ENCODE measurements at places on chromosomes 5 and 9.

DNA sequence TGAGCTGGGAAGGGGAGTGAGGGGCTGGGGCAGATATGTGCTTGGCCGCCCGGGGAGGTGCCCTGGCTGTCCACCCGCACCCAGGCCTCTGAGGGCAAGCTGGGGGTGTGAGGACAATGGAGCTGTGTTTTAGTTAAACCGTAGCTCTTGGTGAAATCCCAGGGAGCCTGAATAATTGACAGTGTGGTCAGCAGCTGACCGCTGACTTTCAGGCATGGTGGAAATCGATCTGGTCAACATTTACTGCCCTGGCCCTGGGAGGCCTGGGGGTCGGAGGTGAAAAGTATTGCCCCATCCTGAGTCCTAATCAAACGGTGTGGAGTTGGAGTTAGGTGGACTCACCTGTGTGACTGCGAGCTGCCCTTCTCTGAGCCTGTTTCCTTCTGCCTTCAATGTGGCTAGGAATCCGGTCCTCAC is 31.2 kb upstream of the CRB2 start:
- DNase-seq = no peak

DNA sequence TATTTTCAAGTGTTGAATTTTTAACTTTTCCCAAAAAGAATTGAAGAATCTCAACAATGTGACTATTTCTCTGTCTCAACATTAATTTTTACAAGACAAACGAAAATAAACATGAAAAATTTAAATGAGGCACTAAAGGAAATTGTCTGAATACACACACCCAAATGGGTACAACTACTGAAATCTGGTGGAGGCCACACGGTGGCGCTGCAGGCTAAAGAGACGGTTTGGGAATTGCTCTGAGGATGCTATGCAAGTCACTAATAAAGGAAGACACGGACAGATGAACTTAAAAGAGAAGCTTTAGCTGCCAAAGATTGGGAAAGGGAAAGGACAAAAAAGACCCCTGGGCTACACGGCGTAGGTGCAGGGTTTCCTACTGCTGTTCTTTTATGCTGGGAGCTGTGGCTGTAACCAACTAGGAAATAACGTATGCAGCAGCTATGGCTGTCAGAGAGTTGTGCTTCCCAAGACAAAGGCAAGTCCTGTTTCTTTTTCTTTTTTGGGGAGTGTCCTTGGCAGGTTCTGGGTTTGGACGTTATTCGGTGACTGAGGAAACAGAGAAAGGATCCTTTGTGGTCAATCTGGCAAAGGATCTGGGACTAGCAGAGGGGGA is at the start of gene PCDHB10:
PCDHB10 (plus strand) TSS at position 244 of the 616 bp plus-strand sequence; CDS start at position 444, 200 bp downstream.
- DNase-seq = no peak

DNA sequence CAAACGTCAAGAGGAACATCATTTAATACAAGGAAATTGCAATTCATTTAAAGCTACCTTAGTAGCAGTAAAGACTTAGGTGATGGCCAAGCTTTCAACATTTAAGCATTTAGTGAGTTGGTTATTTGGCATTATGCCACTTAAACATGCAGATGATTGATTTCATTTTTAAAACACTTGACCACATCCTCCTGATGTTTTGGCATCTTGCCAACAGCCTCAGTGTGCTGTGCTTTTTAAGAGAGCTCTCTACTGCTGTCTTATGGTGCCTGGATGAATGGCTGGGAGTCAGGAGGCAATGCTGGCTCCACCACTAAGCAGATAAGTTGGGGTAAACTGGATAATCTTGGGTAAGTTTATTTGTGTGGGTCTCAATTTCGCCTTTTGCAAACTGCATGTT is 364.5 kb downstream of the MAN2A1 start:
- no peak for DNase-seq

GRCh38 chr5:82019342-82020138 is 47.7 kb downstream of the ATG10 start:
- no peak for DNase-seq
